A549 treated with GW870086 at 1 μM for 4 hours (cell line): ENCODE measurements at places on chromosomes 7 and 10. TPM values are rescaled to one million over a fixed set of nuclear protein-coding genes. Genes with fewer than 3 reads are reported as not detected.

Gene TFR2
- total RNA-seq = 1.9 to 3.3 TPM (median 2.7 TPM) in 5 replicates

Gene TMEM229A
- total RNA-seq = not detected in 5 replicates

Gene FOXI2
- not detected in 5 replicates for total RNA-seq

Gene PILRA
- 3.5 to 6.3 TPM (median 5.6 TPM) in 5 replicates for total RNA-seq

Gene NPFFR1
- 0.05 TPM in 1 of 5 replicates, not detected in the others for total RNA-seq

Gene PNLIP
- total RNA-seq = not detected in 5 replicates

Gene COL17A1
- 1.5 to 2.2 TPM (median 1.8 TPM) in 5 replicates for total RNA-seq
